ENCODE measurements at places on chromosomes 13 and 19.

GRCh38 chr19:18915639-18916038, 3.5 kb downstream of the COPE start:
- no peak for DNase-seq

GRCh38 chr13:21517576-21517975, 58.5 kb upstream of the ZDHHC20 start:
- no peak for DNase-seq

- DNase-seq, result no peak
Measured at GRCh38 chr13:112248406-112248760, 127.8 kb upstream of the SPACA7 start.

GRCh38 chr13:48403151-48403631, 9.7 kb downstream of the LPAR6 start:
- DNase-seq, result no peak

GRCh38 chr13:112692104-112692503, 2.3 kb downstream of the ATP11A start:
- DNase-seq, result no peak
